Muscle of leg (tissue), 16 donors: ENCODE measurements at places on chromosomes 4 and X. TPM values are rescaled to one million over a fixed set of nuclear protein-coding genes. Genes with fewer than 3 reads are reported as not detected.

DNA sequence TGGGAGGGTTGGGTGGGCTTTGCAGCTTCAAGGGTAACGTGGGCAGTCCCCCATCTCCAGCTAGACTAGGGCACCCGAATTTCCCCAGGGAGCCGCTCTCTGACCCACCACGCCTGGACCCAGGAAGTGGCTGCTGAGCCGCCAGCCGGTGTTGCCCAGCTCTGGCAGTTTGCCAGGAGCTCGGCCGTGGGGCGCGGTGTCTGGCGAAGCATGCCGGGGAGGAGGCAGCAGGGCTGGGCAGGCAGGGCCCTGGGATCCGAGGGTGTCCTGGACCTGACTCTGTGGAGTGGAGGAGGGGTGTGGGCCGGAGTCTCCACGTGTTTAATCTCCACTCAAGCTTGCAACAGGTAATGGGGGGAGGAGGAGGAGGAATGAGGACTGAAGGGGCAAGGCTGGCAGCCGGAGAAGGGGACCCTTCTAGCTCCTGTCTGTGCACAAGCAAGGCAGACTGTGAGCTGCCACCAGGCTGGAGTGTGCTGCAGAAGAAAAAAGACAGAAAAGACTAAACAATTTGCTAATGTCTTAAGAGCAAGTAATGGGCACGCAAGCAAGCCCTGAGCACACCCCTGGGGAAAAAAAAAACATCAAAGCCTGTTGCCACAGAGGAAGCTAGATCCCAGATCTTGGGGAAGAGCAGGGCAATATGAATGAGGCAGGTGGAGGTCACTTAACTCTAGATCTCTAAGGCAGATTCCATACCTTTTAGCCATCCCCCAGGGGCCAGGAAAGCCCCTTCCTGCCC is 2.4 kb downstream of the LONRF3 start:
- peaks cover 20% of the 10 kb centered on the region for H3K4me1 ChIP-seq
- no peak for DNase-seq
- H3K36me3 ChIP-seq = no peaks in the 10 kb centered on the region
- H3K27ac ChIP-seq = no peak overlapping the region
- peaks cover 59% of the 10 kb centered on the region for H3K27me3 ChIP-seq

DNA sequence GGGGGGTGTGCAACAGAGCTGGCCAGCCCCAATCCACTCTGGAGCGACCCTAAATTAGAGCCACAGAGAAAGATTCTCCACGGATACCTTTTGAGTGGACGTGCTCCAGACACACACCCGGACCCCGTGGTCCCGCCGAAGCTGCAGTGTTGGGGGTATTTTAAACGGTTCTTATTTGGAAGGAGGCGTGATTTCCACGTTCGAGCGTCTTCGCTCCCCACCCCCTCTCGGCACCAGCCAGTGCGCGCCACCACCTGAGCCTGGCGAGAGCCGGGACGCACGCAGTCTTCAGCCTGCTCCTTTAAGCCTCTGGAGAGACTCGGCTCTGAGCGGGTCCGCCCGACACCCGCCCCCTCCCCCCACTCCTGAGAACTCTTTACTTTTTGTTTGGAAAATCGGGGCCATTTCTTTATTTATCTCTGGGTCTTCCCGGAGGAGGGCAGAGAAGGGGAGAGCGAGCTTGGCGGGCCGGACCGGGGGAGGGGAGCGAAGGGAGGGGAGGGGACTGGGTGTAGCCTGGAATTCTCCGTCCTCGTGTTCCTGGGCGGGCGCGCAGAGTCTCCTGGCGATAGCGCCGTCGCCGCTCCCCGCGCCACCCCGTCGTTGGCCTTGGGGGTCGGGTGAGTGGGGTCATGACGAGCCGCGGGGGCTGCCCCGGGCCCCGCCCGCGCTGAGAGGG is 668 bp upstream of the PTCHD1 start:
- H3K27ac ChIP-seq = no peak overlapping the region
- peaks cover 62% of the 10 kb centered on the region for H3K27me3 ChIP-seq
- H3K4me3 ChIP-seq = peak overlapping the region; percentile 35
- H3K4me1 ChIP-seq = peaks cover 13% of the 10 kb centered on the region
- DNase-seq = peak; percentile 38

- no peak overlapping the region for H3K4me3 ChIP-seq
- peak; percentile 87 for DNase-seq
- peaks cover 26% of the 10 kb centered on the region for H3K4me1 ChIP-seq
- no peaks in the 10 kb centered on the region for H3K36me3 ChIP-seq
- H3K27me3 ChIP-seq = peaks cover 22% of the 10 kb centered on the region
These were observed 70.5 kb downstream of the CLCN5 start for GRCh38 chrX:49992853-49993252.

- no peak overlapping the region for H3K4me3 ChIP-seq
- H3K36me3 ChIP-seq = peaks cover 9% of the 10 kb centered on the region
- no peaks in the 10 kb centered on the region for H3K27me3 ChIP-seq
- DNase-seq = no peak
These were observed 69.4 kb downstream of the TBC1D9 start for GRCh38 chr4:140686796-140687195.

DNA sequence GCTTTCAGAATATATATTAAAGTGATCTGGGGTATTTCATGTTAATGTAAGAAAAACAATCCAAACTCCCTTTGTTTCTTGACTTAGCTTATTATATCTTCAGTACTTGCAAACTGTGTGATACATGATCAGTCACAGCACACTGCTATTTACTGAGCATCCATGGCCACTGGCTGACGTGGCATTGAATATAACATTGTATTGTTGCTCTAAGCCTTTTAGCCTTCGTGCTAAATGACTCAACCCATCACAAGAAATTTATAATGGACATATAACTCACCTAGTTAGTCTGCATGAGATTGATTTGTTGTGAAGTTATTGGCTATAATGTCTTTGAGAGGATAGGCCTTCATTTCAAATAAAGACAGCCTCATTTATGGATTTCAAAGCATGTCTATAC is 642.6 kb downstream of the IL1RAPL1 start:
- H3K4me3 ChIP-seq = no peak overlapping the region
- no peak for DNase-seq
- no peaks in the 10 kb centered on the region for H3K4me1 ChIP-seq
- H3K36me3 ChIP-seq = no peaks in the 10 kb centered on the region
- H3K27me3 ChIP-seq = no peaks in the 10 kb centered on the region

GRCh38 chrX:349196-349595 is 30.6 kb upstream of the GTPBP6 start:
- no peak overlapping the region for H3K27ac ChIP-seq
- no peaks in the 10 kb centered on the region for H3K4me1 ChIP-seq
- H3K4me3 ChIP-seq = no peak overlapping the region
- no peak for DNase-seq

- H3K27me3 ChIP-seq = no peaks in the 10 kb centered on the region
- no peak overlapping the region for H3K27ac ChIP-seq
- H3K4me3 ChIP-seq = no peak overlapping the region
- peak; percentile 46 for DNase-seq
- H3K4me1 ChIP-seq = no peaks in the 10 kb centered on the region
These were observed 68.3 kb downstream of the FMR1NB start for GRCh38 chrX:148049441-148049840.

- H3K4me3 ChIP-seq = no peak overlapping the region
- DNase-seq = no peak
- H3K4me1 ChIP-seq = no peaks in the 10 kb centered on the region
- H3K27ac ChIP-seq = no peak overlapping the region
- no peaks in the 10 kb centered on the region for H3K27me3 ChIP-seq
These were observed 583.3 kb upstream of the TENM3 start for GRCh38 chr4:181659876-181660275.

DNA sequence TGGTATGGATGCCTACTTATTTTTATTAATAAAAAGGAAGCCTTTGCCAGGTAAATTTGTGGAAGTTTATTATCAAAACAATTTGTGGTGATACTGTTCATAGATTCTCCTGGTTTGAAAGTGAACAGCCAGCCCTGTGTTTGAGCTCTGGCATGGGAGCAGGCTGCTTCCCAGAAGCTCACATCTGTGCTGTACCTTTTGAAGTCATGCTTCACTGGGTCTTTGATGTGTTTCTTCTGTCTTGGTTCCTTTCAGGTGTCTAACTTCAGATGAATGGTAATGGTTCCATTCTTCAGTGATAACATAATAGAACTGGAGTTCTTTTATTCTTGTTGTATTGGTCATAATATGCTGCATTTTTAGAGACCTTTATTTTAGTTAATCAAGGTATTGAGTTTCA is 85.5 kb downstream of the BMPR1B start:
- H3K4me3 ChIP-seq = no peak overlapping the region
- H3K27ac ChIP-seq = no peak overlapping the region
- H3K27me3 ChIP-seq = no peaks in the 10 kb centered on the region
- no peaks in the 10 kb centered on the region for H3K36me3 ChIP-seq
- H3K4me1 ChIP-seq = no peaks in the 10 kb centered on the region

DNA sequence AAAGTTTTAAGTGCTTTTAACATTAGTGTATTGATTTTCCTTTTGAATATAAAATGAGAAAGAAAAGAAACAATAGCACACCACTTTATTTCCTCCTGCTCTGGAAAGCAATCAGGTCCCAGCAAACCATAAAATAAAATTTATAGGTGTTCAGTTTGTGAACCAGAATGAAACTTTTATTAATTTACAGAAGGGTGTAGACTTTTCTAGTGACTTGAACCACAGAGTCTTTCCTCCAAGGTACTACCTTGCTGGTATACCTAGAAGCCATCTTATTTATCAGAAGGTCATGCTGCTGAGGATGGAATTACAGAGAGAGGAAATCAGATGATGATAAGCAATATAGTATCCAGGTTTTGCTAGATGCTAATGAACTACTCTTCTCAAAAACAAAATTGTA is 27.6 kb upstream of the RPS6KA3 start:
- peaks cover 12% of the 10 kb centered on the region for H3K27me3 ChIP-seq
- no peaks in the 10 kb centered on the region for H3K4me1 ChIP-seq
- H3K36me3 ChIP-seq = no peaks in the 10 kb centered on the region
- no peak overlapping the region for H3K27ac ChIP-seq
- no peak overlapping the region for H3K4me3 ChIP-seq
- no peak for DNase-seq

DNA sequence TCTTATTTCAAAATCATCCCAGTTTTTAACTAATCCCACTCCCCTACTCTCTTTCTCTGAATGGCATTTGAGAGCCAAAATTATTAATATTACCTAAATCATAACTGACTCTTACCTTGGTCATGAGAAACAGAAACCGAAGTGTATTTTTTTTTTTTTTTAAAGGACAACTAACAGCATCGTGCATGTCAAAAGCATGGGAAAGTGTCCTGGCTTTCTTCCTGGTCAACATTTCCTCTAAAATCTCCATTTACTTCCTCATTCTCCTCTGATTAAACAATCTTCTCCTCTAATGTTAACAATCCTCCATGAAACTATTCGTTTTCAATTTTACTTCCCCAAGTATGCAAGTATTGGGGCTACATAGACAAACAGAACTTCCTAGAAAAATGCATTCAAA is 2.1 kb upstream of the STS start:
- H3K4me1 ChIP-seq = peaks cover 7% of the 10 kb centered on the region
- DNase-seq = peak; percentile 32
- H3K27ac ChIP-seq = no peak overlapping the region
- H3K27me3 ChIP-seq = peaks cover 4% of the 10 kb centered on the region
- H3K36me3 ChIP-seq = no peaks in the 10 kb centered on the region
- no peak overlapping the region for H3K4me3 ChIP-seq

- H3K27me3 ChIP-seq = no peaks in the 10 kb centered on the region
- peaks cover 5% of the 10 kb centered on the region for H3K4me1 ChIP-seq
- H3K4me3 ChIP-seq = no peak overlapping the region
- H3K36me3 ChIP-seq = no peaks in the 10 kb centered on the region
- no peak overlapping the region for H3K27ac ChIP-seq
These were observed 124.7 kb downstream of the CAMK2D start for GRCh38 chr4:113636877-113637276.

DNA sequence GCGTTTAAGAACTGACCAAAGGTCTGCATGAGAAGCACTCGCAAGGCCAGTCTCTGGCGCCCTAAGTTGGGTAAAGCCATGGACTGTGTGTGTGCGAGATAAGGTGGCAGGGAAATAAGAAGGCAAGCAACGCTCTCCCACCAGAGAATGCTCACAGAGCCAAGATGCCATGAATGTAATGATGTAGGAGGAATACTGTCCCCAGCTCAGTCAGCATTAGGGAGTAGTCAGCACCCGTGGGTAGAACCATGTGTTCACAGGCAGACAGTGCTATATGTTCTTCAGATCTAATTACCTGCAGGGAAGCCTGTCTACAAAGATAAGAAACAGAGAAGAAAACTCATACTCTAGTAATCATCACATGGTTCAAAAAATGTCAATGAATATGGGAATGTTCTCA is 68.8 kb downstream of the SEC24D start:
- no peaks in the 10 kb centered on the region for H3K27me3 ChIP-seq
- no peak for DNase-seq
- no peak overlapping the region for H3K4me3 ChIP-seq
- peaks cover 31% of the 10 kb centered on the region for H3K36me3 ChIP-seq

- H3K27me3 ChIP-seq = no peaks in the 10 kb centered on the region
- H3K36me3 ChIP-seq = no peaks in the 10 kb centered on the region
- peak; percentile 21 for DNase-seq
- no peak overlapping the region for H3K4me3 ChIP-seq
These were observed 111.6 kb upstream of the PTPN13 start for GRCh38 chr4:86482306-86483172.

DNA sequence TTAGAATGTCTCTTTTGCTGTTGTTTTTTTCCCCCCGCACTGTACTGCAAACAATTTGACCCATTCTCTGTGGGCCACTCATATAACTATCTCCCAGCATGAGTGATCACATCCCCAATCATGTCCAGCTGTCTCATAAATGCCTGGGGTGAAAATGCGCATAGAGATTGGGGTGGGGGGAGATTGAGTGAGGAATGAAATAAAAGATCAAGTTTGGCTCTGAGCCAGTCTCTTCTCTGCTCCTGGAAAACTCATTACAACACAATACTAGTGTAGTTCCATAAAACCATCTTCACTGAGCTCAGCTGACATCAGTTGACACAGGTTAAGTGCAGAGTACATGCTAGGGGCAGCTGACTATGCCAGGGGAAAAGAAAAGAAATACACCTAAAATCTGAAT is 96.9 kb downstream of the EGF start:
- no peaks in the 10 kb centered on the region for H3K36me3 ChIP-seq
- no peaks in the 10 kb centered on the region for H3K27me3 ChIP-seq
- no peak overlapping the region for H3K4me3 ChIP-seq
- no peak for DNase-seq
- no peaks in the 10 kb centered on the region for H3K4me1 ChIP-seq

GRCh38 chr4:144646523-144647094 is 653 bp downstream of the HHIP start:
- H3K27me3 ChIP-seq = peaks cover 37% of the 10 kb centered on the region
- DNase-seq = peak; percentile 38
- no peak overlapping the region for H3K27ac ChIP-seq
- peaks cover 19% of the 10 kb centered on the region for H3K4me1 ChIP-seq

The PABPC1L2B gene
- total RNA-seq = 0.04 TPM

The TLR1 gene
- 4.7 TPM for total RNA-seq
